AG08396 (cell line): ENCODE measurements at places on chromosomes 16 and 17.
A peak's percentile ranks its signal among the peaks of the same experiment; 100 is the strongest.

GRCh38 chr17:11610999-11611566 lies 12.8 kb downstream of the DNAH9 start:
- no peak for DNase-seq

GRCh38 chr16:8620535-8620934 lies 963 bp upstream of the METTL22 start:
- DNase-seq = no peak

DNA sequence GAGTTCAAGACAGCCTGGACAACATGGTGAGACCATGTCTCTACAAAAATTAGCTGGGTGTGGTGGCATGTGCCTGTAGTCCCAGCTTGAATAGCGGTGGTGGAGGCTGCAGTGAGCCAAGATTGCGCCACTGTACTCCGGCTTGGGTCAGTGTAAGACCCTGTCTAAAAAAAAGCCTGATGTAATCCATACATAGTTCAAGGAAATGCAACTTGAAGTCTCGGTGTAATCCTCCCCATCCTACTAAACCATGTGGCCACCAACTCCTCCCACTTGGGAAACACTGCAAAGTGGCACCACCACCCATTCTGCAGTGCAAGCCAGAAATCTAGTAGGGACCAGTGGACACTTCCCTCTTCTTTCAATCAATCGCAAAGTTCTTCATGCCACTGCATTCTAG lies 5.4 kb upstream of the KPNB1 start:
- DNase-seq = no peak

- no peak for DNase-seq
Measured at GRCh38 chr16:78331731-78332130, 232.3 kb downstream of the WWOX start.

- no peak for DNase-seq
Measured at GRCh38 chr17:11720816-11721215, 122.5 kb downstream of the DNAH9 start.

- DNase-seq = no peak
Measured at GRCh38 chr16:67884-68789, 4.3 kb downstream of the RHBDF1 start.

DNA sequence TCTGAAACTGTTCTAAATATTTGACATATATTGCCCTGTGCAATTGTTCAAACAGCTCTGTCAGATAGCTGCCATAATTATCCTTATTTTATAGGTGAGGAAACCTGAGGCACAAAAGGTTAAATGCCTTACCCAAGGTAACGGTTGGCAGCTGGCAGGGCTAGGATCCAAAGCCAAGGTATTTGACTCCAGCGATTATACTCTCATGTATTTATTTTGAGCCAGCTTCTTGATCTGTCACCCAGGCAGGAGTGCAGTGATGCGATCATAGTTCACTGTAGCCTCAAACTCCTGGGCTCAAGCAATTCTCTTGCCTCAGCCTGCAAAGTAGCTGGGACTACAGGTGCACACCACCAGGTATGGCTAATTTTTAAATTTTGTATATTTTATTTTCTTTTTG lies 7.2 kb downstream of the ENO3 start:
- DNase-seq = no peak

- DNase-seq = peak; percentile 77
Measured at GRCh38 chr16:578870-579405, 9.2 kb downstream of the PIGQ start.
